ENCODE measurements at places on chromosomes 1 and 21.

- no peak for DNase-seq
Measured at GRCh38 chr1:3745071-3745470, 7.2 kb upstream of the CCDC27 start.

GRCh38 chr1:188888386-188888785, 1589.3 kb downstream of the BRINP3 start:
- no peak for DNase-seq

- no peak for DNase-seq
Measured at GRCh38 chr1:219555806-219556205, 57.1 kb downstream of the ZC3H11B start.

DNA sequence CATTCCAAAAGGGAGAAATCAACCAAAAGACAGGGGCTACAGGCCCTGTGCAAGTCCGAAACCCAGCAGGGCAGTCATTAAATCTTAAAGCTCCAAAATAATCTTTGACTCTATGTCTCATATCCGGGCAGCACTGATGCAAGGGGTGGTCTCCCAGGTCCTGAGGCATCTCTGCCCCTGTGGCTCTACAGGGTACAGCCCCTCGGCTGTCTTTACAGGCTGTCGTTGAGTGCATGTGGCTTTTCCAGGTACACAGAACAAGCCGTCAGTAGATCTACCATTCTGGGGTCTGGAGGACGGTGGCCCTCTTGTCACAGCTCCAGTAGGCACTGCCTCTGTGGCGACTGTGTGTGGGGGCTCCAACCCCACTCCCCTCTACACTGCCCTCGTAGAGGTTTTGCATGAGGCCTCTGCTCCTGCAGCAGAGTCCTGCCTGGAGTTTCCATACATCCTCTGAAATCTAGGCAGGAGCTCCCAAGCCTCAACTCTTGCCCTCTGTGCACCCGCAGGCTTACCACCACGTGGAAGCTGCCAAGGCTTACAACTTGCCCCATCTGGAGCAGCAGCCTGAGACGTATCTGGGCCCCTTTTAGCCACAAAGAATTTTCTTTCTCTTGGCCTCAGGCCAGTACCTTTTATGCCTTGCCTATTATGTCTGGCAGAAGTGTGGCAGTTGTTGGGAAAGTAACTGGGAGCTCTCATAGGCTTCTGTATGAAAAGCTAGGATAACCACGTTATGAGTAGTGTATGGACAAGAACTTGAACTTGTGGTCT, 52.5 kb downstream of the POU2F1 start:
- DNase-seq = peak; percentile 65

DNA sequence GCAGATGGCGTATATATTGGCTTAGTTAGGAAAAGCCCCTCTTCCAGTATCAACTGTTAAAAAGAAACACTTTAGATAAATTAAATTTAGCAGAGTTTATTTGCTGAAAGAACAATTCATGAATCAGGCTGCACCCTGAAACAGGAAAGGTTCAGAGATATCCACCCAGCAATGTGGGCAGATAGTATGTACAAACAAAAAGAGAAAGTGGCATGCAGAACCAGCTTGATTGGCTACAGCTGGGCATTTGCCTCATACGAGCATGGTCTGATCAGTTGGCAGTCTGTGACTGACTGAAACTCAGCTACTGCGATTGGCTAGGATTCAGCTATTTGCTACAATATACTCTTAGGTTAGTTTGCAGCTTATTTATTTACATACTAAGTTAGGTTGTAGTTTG, 98.2 kb downstream of the ZC3H11B start:
- DNase-seq = no peak

- no peak for DNase-seq
Measured at GRCh38 chr1:31798433-31799195, 17.2 kb downstream of the SPOCD1 start.

DNA sequence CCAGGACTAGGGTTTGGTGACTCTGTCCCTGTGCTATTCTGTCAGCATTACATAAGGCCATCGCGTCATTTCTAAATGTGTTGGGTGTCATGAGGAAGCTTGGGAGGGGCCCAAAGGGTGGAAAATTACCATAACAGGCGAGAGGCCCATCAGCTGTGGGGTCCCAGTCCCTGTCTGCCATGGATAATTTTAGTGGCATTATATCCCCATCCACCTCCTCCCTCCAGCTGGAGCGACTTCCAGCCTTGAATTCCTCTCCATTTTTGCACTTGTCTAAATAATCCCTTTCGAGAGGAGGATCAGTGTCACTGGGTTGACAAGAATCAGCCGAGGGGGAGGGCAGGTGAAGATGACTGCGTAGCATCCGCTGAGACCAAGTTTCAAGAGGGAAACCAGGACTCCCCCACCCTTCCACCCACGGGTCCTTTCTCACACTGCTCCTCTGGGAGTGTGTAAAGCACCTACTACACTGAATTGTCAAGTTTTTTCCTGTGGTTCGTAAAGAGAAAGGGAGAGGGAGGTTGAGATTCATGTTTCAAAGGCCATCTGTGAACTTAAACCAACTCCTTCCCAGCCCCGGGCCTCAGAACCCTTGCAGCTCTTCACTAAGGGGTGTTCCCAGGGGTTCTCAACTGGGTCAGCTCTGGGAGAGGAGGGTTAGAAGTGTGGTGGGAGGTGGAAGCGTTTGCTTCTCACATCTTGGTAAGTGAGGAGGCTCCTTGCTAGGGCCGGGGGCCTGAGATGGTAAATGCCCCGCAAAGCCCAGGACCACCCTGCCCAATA, 29.2 kb downstream of the VASH2 start:
- no peak for DNase-seq

DNA sequence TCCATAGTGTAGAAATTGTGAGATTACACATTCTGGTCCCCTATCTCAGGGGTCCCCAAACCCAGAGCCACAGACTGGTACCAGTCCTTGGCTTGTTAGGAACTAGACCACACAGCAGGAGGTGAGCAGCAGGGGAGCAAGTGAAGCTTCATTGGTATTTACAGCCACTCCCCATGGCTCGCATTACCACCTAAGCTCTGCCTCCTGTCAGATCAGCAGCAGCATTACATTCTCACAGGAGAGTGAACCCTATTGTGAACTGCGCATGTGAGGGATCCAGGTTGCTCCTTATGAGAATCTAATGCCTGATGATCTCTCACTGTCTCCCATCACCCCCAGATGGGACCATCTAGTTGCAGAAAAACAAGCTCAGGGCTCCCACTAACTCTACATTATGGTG, 229.7 kb upstream of the IRF2BP2 start:
- DNase-seq = peak; percentile 50

DNA sequence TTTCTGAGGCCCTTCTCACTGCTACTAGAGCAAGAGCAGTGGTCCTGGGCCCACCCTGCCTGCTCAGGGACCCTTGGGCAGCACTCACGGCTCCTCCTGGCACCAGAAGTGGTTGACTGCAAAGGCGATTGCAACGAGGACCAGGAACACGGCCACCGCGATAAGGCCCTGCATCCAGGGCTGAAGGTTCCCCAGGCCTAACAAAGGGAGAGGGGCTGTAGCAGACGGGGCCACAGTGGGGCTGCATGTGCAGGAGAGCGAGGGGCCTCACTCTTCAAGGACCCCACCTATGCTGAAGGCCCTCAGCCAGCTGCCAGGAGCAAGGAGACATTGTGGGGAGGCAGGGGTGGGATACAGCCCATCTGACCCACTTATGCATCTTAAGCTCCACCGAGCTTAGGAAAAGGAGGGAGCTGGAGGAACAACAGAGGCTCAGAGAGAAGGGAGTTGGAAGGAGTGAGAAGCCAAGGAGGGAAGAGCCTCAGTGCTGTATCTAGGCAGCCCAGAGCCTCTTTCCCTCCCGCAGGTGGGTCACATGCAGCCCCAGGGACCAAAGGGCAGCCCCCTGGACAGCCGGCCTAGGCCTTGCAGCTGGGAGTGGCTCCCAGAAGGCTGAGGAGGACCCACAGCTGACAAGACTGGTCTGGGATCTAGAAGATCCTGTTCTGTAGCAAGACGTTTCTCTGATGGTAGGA, 2.5 kb downstream of the PDZK1IP1 start:
- DNase-seq = no peak

DNA sequence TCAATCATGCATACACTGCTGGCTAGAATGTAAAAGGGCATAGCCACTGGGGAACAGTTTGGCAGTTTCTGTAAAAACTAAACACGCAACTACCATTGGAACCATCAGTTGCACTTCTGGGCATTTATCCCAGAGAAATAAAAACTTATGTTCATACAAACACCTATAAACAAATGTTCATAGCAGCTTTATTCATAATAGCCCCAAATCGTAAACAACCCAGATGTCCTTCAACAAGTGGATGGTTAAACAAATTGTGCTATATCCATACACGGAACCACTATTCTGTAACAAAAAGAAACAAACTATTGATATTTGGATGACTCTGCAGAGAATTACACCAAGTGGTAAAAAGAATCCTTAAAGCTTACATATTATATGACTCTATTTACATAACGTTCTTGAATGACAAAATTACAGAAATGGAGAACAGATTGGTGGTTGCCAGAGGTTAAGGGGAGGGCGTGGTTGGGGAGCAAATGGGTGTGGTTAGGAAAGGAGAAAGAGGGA, 22.8 kb downstream of the LACTBL1 start:
- DNase-seq = no peak

DNA sequence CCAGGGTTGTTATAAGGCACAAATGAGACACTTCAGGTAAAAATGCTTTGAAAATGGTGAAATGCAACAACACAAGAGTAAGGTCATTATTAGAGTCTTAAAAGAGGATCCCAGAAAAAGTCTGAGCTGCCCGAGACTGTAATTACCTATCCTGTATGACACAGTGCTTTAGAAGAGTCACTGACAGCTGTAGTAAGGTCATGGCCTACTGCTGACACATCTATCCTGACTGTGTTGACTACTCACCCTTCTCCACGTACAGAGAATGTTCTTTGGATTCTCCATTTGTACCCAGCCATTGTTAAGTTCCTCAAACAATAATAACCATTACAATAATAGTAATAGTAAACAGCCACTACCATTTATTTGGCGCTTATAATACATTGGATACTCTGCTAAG, 104.4 kb downstream of the CACHD1 start:
- DNase-seq = no peak

DNA sequence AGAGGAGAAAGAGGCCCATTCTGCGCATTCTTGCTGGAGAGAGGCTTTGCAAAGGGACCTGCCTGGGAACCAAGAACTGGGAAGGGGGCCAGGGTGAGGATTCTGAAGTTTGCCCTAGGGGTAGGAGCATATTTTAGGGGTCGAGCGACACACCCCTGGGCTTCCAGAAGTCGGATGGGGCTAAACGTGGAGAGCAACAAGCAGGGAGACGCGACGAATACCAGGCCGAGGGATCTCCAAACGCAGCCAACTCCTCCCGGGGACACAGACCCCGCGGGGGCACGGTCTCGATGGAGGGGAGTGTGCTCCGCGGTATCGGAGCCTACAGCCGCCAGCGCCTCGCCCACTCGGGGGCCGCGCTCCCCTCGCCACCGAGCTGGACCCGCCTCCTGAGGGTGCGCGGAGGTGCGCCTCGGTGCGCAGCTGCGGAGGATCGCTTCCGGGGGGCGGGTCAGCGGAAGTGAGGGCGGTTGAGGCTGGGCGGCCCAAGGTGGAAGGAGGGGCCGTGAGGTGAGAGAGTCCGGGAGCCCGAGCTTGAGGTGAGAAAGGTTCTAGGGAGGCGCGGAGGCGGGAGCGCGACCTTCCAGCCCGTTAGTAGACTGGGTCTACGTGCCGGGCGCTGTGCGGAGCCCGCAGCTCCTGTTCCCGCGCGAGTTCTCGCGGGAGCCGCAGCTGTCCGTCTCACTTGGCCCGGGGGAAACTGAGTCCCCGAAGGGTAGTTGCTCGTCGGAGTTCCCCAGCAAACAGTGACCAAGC, at the start of gene MTFR1L:
MTFR1L (plus strand) TSS at position 464 of the 756 bp plus-strand sequence. CDS start 3,151 bp downstream, outside the sequence.
- DNase-seq = peak; percentile 89

DNA sequence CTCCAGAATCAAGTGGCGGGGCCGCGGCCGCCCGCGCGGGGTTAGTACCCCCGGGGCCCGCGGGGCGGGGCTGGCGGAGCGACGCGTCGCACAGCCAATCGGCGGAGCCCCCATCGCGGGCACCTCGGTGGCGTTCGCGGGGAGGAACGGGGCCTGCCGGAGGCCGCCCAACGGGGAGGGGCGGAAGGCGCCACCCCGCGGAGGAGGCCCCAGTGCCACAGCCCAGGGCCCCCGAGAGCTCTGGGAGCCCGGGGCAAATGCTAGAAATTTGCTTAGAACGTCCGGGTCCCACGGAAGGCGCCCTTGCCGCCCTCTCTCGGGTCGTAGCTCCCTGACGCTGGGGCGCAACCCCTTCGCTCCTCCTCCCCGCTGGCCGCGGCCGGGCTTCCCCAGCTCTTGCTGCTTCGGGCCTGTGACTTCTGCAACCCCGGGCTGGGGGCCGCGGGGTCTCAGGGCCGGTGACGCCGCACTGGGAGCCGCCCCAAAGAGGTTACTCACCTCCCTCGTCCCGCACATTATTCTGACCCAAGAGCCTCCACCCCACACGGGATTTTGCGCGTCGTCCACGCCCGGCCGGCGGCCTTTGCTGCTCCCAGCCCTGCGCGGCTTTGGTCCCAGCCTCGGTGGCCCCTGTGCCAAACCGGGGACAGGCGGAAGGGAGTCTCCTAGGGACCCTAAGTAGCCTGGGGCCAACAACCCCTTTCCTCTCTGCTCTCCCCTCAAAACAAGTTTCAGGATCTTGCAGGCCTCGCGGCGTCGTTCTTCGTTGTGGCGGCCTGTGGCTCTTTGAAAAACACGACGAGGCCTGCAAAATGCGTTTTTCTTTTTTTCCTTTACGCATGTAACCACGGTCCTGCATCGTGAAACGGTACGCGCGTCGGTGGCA, at the start of gene RUNX3:
RUNX3 (minus strand) TSS at position 17 of the 886 bp plus-strand sequence. CDS start 408 bp downstream, outside the sequence.
- peak; percentile 89 for DNase-seq

DNA sequence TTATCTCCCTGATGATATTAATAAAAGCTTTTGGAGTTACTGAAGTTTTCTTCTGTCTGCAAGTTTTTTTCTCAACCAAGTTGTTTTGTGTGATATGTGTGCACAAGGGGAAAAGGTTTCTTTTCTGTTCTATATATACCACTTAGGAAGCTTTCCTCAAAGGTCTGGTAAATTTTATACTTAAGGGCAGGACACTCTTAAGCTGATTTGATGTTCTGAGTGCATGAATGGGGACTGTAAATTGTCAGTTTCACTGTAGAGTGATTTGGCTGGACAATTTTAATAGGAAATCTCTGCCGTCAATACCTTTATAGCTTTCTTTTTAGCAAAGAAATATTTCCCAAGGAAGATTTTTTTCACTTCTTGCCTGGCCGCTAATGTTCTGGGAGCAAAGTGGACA, 354.7 kb downstream of the TGFB2 start:
- no peak for DNase-seq

DNA sequence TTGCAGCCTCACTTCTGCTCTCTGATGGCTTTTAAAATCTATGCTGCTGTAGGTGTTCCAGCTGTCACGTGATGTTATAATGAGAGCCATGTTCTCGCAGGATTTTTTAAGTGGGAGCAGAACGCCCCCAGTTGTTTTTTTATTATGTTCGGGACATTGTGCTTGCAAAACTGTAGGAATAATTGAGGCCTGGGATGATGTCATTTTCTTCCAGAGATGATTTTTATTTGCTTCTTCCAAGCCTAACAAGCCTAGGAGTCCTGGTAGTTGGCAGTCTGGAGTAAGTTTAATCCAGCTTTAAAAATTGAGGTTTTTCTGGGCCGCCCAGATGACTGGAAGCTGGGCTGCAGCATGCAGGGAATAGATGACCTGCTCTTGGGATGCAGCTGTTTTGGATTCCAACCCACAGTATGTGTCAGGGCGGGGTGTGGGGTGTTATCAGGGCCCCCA, 34.6 kb upstream of the CHIT1 start:
- DNase-seq = no peak

Data from KBM-7 (cell line).